Glomerular endothelial cell (primary cell): ENCODE measurements at places on chromosomes 11 and 22. TPM values are rescaled to one million over a fixed set of nuclear protein-coding genes. Genes with fewer than 3 reads are reported as not detected.

- no peak for DNase-seq
These were observed 22.5 kb upstream of the ELF5 start for GRCh38 chr11:34536056-34536455.

DNA sequence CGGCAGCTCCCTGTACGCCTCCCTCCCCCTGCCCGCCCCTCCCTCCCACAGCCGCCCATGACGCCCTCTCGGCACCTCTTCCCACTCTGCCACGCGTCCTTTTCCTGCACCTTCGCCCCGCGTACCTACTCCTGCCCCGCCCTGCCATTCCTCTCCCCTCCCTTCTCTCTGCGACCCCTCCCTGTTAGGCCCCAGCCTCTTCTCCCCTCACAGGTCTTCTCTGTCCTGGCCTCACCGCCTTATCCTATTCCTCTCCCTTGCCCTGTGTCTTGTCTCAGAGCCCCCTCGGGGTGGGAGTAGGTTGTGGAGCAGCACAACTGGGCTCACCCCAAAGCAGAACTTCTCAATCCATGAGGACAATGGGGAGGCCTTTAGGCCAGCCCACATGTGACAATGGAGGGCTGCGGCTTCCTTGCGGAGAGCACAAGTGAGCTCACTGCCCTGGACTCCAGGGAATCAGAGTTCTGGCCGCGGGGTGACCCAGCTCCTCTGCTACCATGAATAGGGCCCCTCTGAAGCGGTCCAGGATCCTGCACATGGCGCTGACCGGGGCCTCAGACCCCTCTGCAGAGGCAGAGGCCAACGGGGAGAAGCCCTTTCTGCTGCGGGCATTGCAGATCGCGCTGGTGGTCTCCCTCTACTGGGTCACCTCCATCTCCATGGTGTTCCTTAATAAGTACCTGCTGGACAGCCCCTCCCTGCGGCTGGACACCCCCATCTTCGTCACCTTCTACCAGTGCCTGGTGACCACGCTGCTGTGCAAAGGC lies 539 bp downstream of the SLC35C1 start:
- DNase-seq = no peak

DNA sequence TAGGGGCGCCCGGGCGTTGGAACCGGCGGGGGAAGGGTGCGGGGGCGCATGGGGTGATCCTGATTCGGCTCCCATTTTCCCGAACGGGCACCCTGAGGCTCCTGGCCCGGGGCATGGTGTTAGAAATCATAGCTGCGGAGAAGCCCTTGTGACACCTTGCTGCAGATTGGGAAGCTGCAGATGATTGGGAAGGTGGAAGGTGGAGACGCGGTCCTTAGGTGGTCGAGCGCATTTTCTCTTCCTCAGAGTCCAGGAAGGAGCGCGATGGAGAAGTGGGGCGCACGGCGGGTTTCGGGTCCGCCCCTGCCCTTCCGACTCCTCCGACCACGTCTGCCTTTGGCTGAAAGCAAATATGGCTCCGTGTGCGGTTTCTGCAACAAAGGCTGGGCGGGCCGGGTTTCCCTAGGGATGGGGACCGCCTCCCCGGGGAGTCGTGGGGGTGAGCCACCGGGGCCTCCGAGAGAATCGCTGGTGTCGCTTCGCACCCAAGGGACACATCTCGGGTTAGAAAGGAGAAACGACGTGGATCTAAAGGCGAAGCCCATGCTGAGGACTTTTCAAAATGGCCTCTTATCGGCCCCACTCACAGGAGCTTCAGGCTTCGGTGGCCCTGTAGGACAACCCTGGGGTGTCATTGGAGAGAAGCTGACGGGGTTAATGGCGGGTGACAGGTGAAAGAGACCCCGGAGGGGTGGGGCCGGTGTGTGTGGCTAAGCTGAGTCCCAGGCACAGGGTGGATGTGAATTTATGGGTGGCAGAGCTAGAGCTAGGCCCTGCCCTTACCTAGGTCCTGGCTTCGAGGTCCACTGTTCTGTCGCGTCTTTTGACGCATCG lies 707 bp upstream of the FTH1 start:
- no peak for DNase-seq

DNA sequence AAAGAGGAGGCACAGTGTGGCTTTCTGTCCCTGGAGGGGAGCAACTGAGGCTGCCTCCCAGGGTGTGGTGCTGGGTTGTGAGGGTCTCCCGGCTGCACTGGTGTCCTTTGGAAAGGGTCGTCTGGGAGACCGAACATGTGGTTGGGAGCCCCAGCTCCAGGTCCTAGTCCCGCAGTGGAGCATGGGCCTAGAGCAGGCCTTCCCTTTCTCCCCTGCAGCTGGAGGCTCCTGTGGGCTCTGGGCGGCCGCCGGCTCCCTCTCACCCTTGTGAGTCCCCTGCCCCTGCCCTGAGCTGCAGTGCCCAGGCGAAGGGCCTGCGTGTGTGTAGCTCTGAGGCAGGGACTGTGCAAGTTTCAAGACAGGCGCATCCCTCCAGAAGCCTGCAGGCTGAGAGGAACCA lies 1492.7 kb downstream of the BRD1 start:
- no peak for DNase-seq

GRCh38 chr11:114724916-114725524 lies 46.7 kb downstream of the NXPE2 start:
- no peak for DNase-seq

- no peak for DNase-seq
These were observed 29.1 kb upstream of the FGF19 start for GRCh38 chr11:69732910-69733309.

GRCh38 chr11:134920851-134921608 lies 509.0 kb upstream of the B3GAT1 start:
- DNase-seq = no peak

- DNase-seq = no peak
These were observed 14.9 kb upstream of the MS4A4A start for GRCh38 chr11:60265373-60266214.

DNA sequence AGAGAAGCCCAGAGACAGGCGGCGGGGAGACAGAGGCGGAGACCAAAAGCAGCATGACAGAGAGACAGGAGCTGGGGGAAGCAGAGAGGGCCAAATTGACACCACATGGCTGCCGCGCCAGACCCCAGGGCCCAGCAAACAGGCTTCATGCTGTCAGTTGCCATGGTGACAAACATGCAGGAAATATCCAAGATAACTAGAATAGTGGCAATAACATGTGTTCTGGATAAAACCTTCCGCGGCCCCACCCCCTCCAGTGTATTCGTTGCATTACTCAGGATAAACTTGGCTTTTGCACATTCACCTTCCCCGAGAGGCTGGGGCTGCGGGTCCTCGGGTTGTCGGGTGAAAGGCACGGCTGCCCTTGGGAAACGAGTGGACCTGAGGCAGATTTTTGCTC lies 49.9 kb upstream of the CDON start:
- DNase-seq = no peak

- no peak for DNase-seq
These were observed 834.6 kb downstream of the TBC1D22A start for GRCh38 chr22:47597041-47597440.

- DNase-seq = no peak
These were observed 6.4 kb downstream of the RCE1 start for GRCh38 chr11:66849501-66850234.

DNA sequence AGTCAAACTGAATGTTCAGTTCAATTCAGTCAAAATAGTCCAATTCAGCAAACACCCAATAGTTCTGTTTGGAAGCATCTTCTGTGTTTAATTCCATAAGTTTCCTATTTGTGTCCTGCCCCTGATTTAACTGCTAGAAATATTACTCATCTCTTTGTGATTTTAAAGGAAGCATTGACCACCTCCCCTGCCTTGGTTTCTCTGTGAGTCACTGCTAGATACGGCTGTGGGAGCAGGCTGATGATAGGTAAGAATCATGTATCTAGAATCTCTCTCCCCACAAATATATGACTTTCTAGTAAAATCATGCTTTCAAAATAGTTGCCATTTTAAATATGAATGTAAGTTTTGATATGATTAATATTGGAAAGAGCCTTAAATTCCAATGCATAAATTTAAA lies 888.5 kb downstream of the NTM start:
- no peak for DNase-seq

DNA sequence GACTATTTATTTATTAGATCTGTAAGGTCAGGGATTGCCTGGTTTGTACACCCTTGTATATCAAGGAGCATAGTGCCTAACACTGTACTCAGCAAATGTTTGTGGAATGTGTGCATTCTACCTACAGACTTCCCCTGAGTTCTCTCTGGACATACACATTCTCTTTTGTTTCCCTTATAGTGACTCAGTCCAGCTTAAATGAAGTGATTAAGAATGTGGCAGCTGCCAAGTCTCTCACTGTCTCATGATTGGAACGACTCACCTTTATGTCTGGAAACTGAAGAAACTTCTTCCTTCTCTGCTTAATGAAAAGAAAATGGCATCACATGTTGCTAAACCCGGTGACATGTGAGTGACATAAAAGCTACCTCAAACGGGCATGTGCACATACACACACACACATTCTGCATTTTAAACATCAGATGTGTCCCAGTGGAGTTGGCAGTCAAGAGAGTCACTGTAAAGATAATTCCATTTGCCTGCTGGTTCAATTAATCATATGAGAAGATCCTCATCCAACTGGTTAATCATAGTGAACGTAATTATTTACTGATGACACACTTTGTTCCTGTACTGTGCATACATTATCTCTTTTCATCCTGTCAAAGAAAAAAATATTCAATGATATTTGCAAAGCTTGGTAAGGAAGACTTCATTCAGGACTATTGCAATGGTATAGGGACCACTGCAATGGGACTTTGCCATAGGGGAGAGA lies 42.8 kb downstream of the GLYAT start:
- DNase-seq = no peak

- DNase-seq = no peak
These were observed 83.2 kb downstream of the TEAD1 start for GRCh38 chr11:12757416-12757815.

DNA sequence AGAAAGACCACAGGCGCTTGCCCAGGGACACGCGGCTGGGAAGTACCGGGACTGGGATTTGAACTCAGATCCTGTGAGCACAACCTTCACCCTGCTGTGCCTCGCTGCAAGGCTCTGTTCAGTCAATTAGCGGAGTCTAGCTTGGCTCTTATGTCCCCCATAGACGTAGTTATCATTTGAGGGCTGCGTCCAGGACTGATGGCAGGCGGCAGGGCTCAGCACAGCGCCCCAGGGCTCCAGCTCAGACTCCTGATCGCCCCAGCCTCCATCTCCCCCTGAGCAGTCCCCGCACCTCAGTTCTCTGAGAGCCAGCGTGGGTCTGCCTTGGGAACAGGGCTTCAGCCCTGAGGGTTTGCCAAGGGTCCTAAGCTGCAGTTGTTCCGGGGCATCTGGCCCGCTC lies 19.8 kb downstream of the MRGPRG start:
- DNase-seq = no peak

GRCh38 chr11:74634537-74634936 lies 42.2 kb downstream of the POLD3 start:
- DNase-seq = no peak

GRCh38 chr11:76148231-76148630 lies 58.1 kb downstream of the WNT11 start:
- DNase-seq = no peak

DNA sequence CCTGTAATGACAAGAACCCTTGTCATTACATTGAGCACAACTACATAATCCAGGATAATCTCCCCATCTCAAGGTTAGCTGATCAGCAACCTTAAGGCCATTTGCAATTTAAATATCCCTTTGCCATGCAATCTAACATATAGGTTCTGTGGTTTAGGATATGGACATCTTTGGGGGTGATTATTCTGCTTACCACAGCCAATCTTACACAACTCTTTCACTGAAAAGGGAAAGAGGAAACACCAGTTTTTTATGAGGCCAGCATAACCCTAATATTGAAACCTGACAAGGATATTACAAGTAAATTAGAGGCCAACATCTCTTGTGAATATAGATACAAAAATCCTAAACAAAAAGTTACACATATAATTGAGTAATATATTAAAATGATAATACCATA lies 78.5 kb downstream of the CYP2R1 start:
- no peak for DNase-seq

DNA sequence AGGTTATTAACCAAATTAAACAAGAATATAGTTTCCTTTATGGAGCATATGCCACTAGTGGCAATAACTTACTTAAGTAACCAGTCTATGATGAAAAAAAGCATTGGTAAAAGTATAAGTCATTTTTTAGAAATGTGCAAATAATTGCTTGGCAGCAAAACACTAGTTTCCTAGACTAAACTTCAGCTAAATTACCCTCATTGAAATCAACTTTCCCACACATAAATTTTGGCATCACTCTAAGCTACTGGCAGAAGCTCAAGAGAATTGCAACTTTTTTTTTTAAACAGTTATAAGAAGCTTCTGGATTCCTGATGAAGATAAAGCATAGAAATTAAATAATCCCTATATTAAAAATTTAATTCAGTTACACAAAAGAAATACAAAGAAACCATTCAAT lies 12.5 kb downstream of the CCDC34 start:
- DNase-seq = no peak

DNA sequence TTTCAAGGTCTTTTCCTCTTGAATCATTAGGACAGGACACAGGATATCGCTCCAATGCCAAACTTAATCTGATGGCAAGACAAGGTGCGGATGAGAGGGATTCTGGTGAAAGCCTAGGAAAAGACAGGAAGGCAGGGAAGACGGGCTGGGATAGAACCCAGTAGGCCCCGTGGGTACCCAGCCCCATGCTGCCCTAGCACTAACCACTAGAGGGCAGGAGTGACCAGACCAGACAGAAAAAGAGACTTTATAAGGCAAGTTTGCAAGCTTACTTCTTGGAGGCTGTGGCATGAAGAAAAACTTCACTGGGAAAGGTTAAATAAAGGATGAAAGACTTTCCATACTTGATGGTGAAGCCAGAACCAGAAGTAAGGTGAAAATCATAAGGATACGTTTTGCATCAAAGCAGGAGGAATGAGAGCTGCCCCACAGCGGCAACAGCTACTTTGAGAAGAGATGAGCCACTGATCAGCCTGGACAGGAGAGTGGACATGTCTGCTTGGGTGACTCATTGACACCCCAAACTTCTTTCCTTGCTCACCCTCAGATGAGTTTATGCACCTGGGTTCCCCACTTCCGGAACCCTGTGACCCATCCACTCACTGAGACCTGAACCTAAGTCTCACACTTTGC lies 39.8 kb downstream of the SYN3 start:
- DNase-seq = no peak

DNA sequence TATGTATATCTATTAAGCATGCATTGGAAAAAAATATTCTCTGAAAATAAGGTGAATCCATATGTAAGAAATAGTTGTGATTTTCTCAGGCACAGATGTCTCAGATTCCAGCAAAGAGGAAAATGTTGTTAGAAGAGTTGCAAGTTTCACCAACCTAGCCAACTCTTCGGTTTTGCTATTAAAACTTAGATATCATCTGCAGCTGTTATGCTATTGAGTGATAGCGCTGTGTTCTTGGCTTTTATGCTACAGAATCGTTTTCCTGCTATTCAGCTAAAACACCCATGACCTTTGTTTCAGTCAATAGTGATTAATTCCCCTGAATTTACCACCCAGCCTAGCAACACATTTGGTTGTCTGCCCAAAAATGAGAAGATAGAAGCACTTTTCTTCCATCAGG lies 795.6 kb upstream of the ANO3 start:
- no peak for DNase-seq

The TRIM21 gene
- total RNA-seq = 35.5 and 36.1 TPM in 2 replicates

The IFITM1 gene
- 9.8 and 86.5 TPM in 2 replicates for total RNA-seq

The GANAB gene
- 295 and 372 TPM in 2 replicates for total RNA-seq

The PATE1 gene
- total RNA-seq = not detected in 2 replicates

The CASP5 gene
- not detected in 2 replicates for total RNA-seq

The DSCAML1 gene
- 0.05 TPM in 1 of 2 replicates, not detected in the other for total RNA-seq

The KRTAP5-3 gene
- total RNA-seq = not detected in 2 replicates

The CBY1 gene
- 23.7 and 28.0 TPM in 2 replicates for total RNA-seq

The APOL3 gene
- total RNA-seq = 76.9 and 80.5 TPM in 2 replicates

The ASCL2 gene
- total RNA-seq = not detected in 2 replicates

The DAGLA gene
- total RNA-seq = 5.1 and 10.1 TPM in 2 replicates

The SCN4B gene
- total RNA-seq = 0.23 and 0.92 TPM in 2 replicates

The HPX gene
- total RNA-seq = 2.5 TPM in 1 of 2 replicates, not detected in the other
